ENCODE measurements at places on chromosomes 4 and X. TPM values are rescaled to one million over a fixed set of nuclear protein-coding genes. Genes with fewer than 3 reads are reported as not detected.

Gene ASB11
- total RNA-seq = not detected

Gene CPEB2
- total RNA-seq = 11.1 TPM

Gene RLIM
- 56.5 TPM for total RNA-seq

Gene PLAC8
- 2.5 TPM for total RNA-seq

Gene ARHGEF38
- total RNA-seq = not detected

Gene IL13RA2
- total RNA-seq = 0.19 TPM

Gene OPRPN
- not detected for total RNA-seq

Gene AMBN
- not detected for total RNA-seq

Gene RNF175
- total RNA-seq = not detected

Gene FGF13
- 43.1 TPM for total RNA-seq

Gene MAGEC1
- total RNA-seq = not detected

Gene PLS3
- 546 TPM for total RNA-seq

Gene CACNA1F
- total RNA-seq = not detected

Gene GPR82
- not detected for total RNA-seq

Gene CYSLTR1
- not detected for total RNA-seq

Gene TRO
- total RNA-seq = 4.5 TPM

Gene NEK1
- total RNA-seq = 6.7 TPM

Gene ALAS2
- total RNA-seq = not detected

Gene MND1
- 0.98 TPM for total RNA-seq

Gene NAP1L2
- 1.2 TPM for total RNA-seq

Gene XKRX
- total RNA-seq = under 0.01 TPM

Gene CYLC1
- not detected for total RNA-seq

Gene CTAG2
- total RNA-seq = not detected

Gene GSX2
- total RNA-seq = not detected

Gene SSX2
- total RNA-seq = not detected
